ENCODE measurements at places on chromosomes 4 and X.

GRCh38 chrX:84710611-84711010, 208.4 kb upstream of the HDX start:
- no peak for DNase-seq

GRCh38 chr4:181909368-181909767, 333.8 kb upstream of the TENM3 start:
- DNase-seq, result peak; percentile 12

DNA sequence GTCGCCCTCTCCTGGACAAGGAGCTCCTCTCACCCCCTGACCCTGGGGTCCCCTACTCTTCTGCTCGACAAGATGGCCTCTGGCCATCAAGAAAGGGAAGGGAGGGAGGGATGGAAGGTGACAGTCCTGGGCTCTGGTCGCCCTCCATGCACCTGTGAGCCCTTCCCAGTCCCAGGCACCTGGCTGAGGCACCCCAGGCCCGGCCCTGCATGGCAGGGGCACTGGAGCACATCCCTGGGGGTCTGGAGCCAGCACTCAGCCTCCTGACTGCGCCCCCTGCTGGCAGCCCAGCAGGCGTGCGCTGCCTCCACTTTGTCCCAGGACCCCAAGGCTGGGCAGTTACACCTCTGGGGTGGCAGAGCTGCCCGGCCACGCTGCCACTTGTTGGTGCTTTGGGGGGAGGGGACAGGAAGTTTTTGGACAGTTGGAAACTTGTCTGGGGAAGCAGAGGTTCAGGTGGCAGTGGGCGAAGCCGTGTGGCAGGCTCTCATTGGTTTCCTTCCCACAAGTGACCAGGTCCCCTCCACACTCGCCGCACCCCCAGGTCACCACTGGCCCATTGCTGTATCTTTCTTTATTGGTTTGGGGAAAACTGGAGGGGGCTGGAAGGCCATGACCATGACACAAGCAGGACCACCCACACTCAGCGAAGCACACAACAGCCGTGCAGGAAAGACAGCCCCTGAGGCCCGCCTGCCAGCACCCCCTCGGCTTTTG, 4.3 kb downstream of the PNCK start:
- DNase-seq, result peak; percentile 21

- no peak for DNase-seq
Measured at GRCh38 chrX:20091499-20091898, 25.2 kb downstream of the MAP7D2 start.

- no peak for DNase-seq
Measured at GRCh38 chr4:39626261-39626660, 12.4 kb downstream of the SMIM14 start.

All from A172 (cell line).